Stimulated activated CD4-positive, alpha-beta T cell treated with anti-CD3 and anti-CD28 coated beads, Interleukin-4, amount 100 ng/mL, for 24 hours (primary cell): ENCODE measurements at places on chromosomes 12 and 14.

- no peak for DNase-seq
These were observed 33.2 kb downstream of the DUSP6 start for GRCh38 chr12:89319122-89319521.

GRCh38 chr14:55125403-55125802 is 3.6 kb upstream of the LGALS3 start:
- DNase-seq, result no peak

- peak; percentile 5 for DNase-seq
These were observed 51.1 kb downstream of the MIS18BP1 start for GRCh38 chr14:45201905-45202304.

- no peak for DNase-seq
These were observed 2.9 kb downstream of the LLPH start for GRCh38 chr12:66127650-66128049.
